ENCODE measurements at places on chromosomes 13 and 19.

- no peak for DNase-seq
Observed at GRCh38 chr19:48874303-48875135, 2.3 kb downstream of the PPP1R15A start.

DNA sequence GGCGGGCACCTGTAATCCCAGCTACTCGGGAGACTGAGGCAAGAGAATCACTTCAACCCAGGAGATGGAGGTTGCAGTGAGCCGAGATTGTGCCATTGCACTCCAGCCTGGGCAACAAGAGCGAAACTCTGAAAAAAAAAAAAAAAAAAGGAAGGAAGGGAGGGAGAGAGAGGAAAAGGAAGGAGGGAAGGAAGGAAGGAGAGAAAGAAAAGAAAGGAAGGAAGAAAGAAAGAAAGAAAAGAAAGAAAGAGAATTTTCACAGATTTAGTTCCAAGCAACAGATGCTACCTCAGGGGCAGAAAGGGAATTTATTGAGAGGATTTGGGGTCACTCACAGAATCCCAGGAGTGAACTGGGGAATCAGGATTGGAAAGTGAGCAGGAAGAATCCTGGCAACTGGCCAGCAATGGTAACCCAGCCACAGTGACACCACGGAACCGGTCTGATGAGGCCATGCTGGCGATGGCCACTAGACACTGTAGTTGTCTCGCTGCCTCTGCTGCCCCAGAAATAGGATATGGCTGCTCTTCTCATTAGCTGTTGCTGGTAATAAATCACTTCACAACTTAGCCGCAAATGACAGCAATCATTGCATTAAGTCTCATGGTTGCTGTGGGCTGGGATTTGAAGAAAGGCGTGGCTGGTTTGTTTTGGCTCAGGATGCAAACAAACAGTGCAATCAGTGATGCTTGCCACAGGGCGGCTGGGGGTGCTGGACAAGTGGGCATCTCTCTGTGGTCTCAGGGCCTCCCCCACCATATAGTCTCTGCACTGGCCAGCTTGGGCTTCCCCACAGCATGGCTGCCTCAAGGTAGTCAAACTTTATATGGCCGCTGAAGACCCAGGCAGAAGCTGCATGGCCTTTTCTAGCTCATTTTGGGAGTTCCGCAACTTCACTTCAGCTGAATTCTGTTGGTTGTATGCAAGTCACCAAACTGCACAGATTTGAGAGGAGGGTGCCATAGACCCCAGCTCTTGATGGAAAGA lies 5.2 kb upstream of the BCAM start:
- no peak for DNase-seq

DNA sequence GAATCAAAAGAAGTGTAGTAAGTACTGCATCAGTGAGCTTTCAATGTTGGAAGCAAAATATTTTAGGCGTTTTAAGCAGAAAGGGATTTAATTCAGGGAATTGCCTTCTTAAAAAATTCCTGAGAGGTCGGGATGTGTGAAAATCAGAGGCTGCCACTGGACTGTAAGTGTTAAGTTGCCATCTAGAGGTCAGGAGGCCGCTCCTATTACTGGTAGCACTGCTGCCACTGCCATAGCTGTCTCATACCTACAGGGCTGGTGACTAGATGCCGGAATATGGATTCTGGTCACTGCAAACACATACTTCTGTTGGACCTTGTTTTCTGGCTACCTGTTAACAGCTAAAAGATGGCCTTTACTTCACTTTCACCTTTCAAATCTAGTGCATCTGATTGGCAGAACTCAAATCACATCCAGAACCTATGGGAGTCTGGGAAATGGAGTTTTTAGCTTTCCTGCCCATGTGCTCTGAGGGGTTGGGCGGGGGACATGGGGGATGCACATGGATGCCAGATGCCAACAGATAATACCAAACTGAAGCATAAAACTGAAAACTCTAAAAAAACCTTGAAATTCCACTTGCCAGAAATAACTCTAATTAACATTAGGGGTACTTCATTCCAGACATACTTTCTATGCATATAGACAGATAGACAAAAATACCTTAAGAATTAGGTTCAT lies 29.8 kb downstream of the DGKH start:
- no peak for DNase-seq

DNA sequence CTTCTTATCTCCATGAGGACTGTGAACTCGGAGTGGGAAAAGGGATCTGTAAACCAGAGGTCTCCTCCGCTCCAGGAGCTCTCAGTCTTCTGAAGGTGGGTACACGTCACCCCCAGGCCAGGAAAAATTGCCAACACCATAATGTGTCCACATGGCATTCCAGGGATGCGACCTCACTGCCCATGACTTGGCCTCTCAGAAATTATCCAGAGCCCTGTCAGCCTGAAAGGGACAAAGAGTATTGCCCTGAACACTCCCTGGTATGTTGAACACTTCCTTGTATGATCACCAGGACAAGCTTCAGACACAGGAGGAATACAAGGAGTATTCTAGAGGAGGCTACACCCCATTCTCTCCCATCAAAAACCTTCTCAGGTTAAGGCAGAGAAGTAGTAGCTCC lies 81.0 kb upstream of the SLC7A1 start:
- no peak for DNase-seq

- no peak for DNase-seq
Observed at GRCh38 chr13:20206065-20206697, 13.4 kb upstream of the GJB2 start.

- no peak for DNase-seq
Observed at GRCh38 chr19:42174188-42174587, 41.9 kb upstream of the POU2F2 start.

- no peak for DNase-seq
Observed at GRCh38 chr13:94128430-94128829, 351.1 kb downstream of the DCT start.

- no peak for DNase-seq
Observed at GRCh38 chr19:42422092-42422900, 4.9 kb downstream of the LIPE start.

- DNase-seq, result no peak
Observed at GRCh38 chr13:99996381-99996973, 14.9 kb downstream of the ZIC2 start.

DNA sequence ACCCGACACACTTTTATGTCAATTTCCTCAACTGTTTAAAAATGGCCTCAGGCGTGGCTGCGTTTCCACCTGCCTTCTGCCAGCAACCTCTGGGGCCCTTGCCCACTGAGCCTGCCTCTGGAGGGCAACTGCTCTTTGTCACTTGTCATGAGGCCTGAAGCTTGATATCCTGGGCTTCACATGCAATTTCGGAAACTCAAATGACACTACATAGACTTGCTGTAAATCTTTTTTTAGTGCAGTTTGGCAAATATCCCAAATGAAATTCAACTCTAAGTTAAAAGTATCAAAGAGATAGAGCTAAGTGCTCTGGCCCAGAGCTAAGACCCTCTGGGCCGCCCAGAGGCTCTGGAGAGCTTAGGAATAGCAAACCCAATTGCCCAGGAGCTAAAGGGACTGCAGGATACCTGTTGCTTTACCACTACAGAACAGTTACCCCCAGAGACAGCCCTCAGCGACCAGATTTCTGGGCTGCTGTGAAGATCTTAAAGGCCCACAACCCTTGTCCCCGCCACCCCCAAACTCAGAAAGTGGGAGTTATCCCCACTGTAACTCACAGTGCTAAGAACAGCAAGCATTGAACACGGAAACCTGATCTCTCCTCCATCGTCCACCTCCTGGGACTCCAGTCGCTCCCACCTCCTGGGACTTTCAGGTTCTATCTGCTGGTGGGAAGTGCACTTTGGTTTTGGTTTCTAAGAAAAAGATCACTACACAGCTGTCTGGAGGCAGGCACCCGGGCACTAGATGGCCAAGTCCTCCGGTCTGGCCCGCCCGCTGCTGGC lies 19.4 kb downstream of the GJA3 start:
- no peak for DNase-seq

- DNase-seq, result no peak
Observed at GRCh38 chr13:97977982-97978381, 24.5 kb downstream of the IPO5 start.

DNA sequence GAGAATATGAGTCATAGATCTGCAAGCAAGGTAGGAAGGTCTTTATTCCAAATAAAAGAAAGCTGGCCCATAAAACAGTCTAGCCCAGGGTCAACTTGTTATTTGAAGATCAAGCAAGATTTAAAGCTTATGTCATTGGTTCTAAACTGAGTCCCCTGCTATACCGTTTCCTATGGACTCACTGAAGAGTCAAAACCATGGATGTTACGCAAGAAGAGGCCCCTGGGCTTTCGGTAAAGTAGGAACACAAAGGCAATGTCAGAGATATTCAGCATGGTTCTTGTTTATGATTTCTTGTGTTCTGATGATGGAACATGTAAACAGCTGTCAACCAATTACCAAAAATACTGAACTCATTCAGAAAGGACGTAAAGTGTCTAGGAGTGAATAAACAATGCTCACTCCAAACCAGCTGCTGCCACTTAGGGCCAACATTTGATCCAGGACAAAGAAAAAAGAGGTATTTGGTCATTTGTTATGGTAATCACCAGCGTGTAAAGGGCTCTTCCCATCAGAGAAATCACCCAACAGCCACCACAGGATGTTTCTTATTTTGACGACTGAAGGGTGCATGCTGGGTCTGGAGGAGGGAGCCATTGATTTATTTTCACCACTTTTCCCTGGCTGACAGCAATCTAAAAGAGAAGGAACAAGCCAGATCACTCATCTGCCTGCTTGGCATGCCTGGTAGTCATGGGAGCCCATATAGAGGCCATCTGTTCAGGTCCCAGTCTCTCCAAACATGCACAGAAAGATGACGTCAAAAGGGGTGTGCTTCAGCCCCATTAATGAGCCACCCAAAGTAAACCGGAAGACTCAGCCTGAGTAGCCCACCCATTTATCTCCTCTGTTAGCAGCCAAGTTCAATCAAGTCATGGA lies 68.3 kb downstream of the FGF14 start:
- no peak for DNase-seq

DNA sequence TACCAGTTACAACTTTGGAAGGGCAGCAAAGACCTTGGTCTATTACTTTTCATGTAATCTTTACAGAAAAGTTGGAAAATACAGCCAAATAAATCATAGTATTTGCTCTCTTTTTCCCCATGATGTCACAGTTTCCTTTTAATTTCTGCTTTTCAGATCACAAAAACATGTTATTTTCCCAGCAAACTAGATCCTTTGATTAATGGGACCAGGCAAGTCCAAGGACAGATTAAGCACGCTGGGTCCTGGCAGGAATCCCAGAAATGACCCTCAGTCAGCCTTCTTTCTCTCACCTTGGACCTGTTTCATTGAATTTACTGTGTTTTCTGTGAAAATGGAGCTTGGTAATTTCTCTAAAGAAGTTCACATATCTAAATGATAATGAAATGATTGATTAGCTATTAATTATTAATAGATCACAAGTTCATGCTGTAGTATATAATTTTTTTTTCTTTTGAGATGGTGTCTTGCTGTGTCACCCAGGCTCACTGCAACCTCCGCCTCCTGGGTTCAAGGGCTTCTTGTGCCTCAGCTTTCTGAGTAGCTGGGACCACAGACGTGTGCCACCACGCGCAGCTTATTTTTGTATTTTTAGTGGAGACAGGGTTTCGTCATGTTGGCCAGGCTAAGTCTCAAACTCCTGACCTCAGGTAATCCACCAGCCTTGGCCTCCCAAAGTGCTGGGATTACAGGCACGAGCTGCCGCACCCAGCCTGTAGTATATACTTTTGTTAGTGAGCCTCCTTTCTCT lies 16.0 kb downstream of the SPATA13 start:
- DNase-seq, result no peak

GRCh38 chr19:58060231-58060630 lies 1.1 kb downstream of the ZNF135 start:
- DNase-seq, result no peak

DNA sequence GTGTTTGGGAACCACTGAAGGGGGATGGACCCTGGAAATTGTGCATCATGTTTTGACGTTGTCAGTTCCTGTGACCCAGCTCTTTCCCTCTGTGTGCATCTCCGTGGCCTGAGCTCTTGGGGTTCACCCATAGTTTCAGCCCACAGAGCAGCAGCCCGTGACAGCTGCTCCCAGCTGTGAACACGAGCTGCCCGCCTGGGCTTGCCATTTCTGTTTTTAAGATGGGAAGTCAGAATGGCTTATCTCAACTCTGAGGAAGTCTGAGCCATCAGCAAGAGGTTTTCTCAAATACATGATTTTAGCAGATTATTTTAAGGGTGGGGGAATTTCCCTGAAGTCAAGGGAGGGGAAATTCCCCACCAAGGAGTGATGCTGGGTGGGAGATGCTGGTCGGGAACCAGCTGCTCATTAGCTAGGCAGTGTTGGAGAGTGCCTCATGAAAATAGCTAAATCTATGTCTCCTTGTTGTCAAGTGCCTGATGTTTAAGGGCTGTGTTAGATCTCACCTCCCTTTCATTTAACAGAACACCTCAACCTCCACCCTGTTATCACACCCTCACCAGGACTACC lies 34.8 kb upstream of the C1QTNF9 start:
- no peak for DNase-seq

All from mesenteric fat pad (tissue), 1 donor.